ENCODE measurements at places on chromosomes 5 and 9.
A peak's percentile ranks its signal among the peaks of the same experiment; 100 is the strongest.

DNA sequence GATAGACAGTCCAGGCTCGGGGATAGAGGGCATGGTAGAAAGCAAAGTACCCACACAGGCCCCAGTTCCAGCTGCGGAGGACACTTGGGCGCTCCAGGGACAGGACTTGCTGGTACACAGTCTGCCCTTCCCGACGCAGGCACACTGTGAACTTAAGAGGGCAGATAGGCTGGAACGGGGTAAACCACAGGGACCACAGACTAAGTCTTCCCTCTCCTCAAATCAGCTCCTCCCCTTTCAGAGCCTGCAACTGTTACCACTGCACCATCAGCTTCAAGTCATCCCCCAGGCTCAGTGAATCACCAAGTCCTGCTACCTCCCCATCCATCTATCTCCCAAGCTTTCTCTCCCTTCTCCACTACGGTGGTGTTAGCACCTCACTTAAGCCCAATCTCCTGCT lies 7.3 kb downstream of the GBA2 start:
- peak; percentile 87 for DNase-seq

- no peak for DNase-seq
Measured at GRCh38 chr5:169668732-169669131, 31.7 kb downstream of the DOCK2 start.

DNA sequence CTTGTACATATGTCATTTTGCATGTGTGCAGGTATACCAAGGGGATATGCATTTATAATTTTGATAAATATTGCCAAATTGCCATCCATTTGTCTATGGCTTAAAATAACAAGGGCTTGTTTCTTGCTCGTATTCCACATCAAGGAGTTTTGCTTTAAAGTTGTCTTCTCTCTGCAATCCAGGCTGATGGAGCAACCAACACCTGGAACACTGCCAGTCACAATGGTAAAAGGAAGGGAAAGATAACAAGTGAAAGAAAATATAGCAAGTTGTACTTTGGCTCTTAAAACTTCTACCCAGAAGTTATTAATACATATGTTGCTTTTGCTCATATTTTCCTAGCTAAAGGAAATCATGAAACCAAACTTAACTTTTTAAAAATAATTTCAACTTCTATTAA lies 156.9 kb downstream of the UNC13B start:
- peak; percentile 62 for DNase-seq

- peak; percentile 69 for DNase-seq
Measured at GRCh38 chr9:36151316-36152210, 15.0 kb downstream of the GLIPR2 start.

- no peak for DNase-seq
Measured at GRCh38 chr5:14482085-14482484, 99.5 kb upstream of the OTULINL start.

DNA sequence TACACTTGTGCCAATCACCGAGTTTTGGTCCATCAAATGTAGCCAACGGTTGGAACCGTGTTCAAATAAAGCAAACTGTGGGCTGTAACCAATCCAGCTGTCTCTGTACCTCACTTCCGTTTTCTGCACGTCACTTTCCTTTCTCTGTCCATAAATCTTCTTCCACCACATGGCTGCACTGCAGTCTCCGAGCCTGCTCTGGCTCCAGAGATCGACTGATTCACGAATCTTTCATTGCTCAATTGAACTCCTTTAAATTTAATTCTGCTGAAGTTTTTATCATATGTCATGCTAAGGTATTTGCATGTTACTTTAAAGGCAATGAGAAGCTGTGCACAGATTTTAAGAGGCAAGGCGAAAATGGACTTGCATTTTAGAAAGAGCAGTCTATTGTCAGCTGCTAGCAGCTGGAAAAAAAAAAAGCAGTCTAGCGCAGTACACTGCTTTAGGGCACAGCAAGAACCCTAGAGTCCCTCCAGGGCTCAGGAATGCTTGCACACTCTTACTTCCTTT lies 13.2 kb downstream of the TTC39B start:
- no peak for DNase-seq

GRCh38 chr5:64331597-64332277 lies 166.1 kb downstream of the RNF180 start:
- DNase-seq = no peak

DNA sequence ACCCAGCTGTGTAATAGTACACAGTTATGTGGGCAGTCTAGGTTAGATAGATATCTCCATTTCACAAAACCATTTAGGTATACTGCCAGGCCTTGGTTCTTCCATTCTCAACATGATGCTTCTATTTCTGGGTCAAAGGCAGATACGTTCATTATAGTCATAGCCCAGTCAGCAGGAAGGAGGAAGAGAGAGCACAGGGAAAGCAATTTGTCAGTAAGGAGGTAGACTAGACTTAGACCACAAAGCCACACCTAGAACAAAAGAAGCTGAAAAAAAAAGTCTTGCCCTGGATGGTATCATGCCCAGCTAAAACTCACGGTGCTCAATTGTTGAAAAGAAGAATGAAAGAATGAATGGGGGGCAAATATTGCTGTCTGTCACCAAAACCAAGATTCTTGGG lies 7.6 kb downstream of the INVS start:
- DNase-seq = no peak

GRCh38 chr9:136095070-136096058 lies at the start of gene NACC2:
NACC2 (minus strand) TSS chr9:136095289; CDS start chr9:136050521, 44,768 bp downstream.
- peak; percentile 54 for DNase-seq

- no peak for DNase-seq
Measured at GRCh38 chr5:23072179-23072578, 219.0 kb upstream of the CDH12 start.

DNA sequence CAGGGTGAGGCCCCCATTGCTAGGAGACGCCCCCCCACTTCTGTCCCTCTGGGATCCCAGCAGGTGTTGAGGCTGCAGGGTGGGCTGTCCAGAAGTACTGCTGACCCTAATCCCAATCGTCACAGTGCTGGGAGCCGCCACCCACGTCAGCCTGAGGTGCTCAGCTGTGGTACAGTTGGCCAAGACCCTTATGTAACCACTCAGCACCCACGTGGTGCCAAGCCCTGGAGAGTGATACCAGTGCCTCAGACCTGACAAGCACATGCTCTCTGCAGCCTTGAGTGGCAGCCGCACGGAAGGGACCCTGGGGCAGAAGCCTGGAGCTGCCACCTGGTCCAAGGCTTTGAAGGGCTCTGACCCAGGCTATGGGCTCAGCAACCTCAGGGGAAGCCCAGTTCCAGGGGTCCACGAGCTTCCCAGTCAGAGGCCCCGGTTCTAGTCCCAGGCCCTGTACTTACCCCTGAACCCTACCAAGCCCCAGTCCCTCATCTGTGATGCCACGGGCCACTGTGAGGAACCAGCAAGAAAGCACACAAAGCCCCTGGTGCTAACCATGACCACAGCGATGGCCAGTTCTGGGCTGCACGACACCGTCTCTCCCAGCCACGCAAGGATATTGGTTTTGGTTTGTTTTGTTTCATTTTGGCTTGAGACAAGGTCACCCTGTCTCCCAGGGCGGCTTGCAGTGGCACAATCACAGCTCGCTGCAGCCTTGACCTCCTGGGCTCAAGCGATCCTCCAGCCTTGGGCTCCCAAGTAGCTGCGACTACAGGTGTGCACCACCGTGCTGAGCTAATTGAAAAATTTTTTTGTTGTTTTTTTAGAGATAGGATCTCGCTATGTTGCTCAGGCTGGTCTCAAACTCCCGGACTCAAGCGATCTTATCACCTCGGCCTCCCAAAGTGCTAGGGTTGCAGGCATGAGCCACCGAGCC lies 50.7 kb downstream of the DBH start:
- DNase-seq = no peak

DNA sequence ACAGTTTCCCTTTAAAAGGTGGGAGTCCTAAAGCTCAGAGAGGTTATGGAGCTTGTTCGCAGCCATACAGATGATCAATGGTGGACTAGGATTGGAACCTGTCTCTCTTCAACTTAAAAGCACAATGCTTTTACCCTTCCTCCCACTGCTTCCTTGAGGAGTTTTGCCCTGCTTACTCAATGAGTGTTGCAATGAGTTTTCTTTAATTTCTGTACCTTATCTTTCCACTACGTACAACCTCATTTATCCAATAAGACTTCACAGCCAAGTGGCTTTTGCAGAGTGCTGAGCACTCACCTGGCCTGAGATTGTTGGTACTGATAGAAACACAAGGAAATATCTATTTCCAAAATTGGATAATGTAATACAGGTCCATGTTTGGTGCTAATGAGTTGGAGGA lies 64.7 kb upstream of the ANKRD55 start:
- peak; percentile 72 for DNase-seq

- no peak for DNase-seq
Measured at GRCh38 chr9:13994240-13994639, 319.7 kb downstream of the NFIB start.

- DNase-seq = no peak
Measured at GRCh38 chr5:56229111-56229510, 4.0 kb downstream of the ANKRD55 start.

DNA sequence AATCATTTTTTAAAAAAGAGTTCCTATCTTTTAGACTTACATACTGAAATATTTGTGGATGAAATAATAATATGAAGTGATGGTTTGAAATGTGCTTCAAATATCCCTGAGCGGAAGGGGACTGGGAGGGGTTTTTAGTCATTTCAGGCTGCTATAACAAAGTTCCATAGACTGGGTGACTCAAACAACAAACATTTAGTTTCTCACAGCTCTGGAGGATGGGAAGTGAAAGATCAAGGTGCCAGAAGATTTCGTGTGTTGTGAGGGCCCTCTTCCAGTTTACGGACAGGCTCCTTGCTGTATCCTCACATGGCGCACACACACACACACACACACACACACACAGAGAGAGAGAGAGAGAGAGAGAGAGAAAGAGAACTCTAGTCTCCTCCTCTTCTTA lies 27.1 kb upstream of the TEX10 start:
- peak; percentile 78 for DNase-seq

- peak; percentile 95 for DNase-seq
Measured at GRCh38 chr5:150143350-150144245, 12.0 kb downstream of the PDGFRB start.

DNA sequence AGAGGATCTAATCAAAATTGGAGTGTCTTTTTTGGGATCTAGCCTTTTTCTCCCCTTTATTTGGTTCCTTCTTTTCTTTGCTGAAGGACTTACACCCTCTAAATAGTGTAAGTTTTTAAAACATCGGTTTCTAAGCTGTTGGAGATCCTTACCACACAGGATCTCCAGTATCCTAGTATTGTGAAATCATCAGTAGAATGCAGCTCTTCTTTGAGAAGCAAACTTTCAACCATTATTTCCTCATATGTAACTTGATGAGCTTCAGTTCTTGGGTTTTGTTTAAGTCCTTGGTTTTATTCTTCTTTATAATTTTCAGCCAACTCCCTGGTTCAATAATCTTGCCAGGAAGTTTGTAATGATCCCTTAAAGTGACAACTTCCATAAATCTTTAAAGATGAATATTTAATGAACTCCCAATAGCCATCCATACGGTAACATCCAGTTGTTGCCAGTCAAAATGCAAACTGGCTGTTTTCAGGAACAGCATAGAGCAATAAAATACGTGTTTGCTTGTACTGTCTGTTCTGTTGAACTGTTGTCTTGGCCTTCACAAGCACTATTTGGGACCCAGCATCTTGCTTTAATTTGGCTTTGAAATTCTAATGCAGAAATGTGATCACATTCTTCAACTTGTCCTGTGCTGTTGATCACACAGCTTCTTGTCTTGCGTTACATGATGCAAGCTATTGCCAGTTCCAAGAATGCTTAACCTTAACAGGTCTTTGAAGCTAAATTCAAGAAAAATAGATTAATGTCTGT lies 34.8 kb upstream of the TTC23L start:
- DNase-seq = peak; percentile 73

- DNase-seq = no peak
Measured at GRCh38 chr5:68408345-68408871, 192.9 kb downstream of the PIK3R1 start.

DNA sequence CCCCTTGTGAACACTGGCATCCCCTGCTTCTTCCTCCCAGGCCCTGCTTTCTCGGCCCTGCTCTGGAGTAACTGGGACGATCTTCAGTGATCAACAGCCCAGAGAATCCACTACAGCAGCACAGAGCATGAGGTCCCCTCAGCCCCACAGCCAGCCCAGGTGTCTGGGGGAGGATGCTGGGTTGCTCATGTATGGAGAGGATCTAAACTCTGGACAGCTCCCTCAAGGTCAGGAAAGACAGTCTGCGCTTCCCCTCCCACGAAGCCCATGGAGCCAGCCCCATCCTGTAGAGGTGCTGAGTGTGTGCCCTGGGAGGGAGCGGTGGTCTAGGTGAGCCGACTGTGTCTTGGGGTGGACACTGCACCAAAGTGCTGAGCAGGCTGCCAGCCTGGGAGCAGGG lies 190.2 kb downstream of the GABBR2 start:
- DNase-seq = no peak

All from amniotic epithelial cell (primary cell).